Activated CD8-positive, alpha-beta T cell treated with anti-CD3 and anti-CD28 coated beads, Interleukin-2, amount 10 ng/mL, durations not matched to agents 7 days and 5 days (primary cell): ENCODE measurements at places on chromosomes 3 and 15. TPM values are rescaled to one million over a fixed set of nuclear protein-coding genes. Genes with fewer than 3 reads are reported as not detected.

SUSD5 gene
- not detected for total RNA-seq

NKIRAS1 gene
- 2.2 TPM for total RNA-seq

EXD1 gene
- not detected for total RNA-seq

ROPN1B gene
- not detected for total RNA-seq

P2RY1 gene
- 0.44 TPM for total RNA-seq

PRKAR2A gene
- total RNA-seq, result 40.2 TPM

LMLN gene
- total RNA-seq, result 6.0 TPM

DNA sequence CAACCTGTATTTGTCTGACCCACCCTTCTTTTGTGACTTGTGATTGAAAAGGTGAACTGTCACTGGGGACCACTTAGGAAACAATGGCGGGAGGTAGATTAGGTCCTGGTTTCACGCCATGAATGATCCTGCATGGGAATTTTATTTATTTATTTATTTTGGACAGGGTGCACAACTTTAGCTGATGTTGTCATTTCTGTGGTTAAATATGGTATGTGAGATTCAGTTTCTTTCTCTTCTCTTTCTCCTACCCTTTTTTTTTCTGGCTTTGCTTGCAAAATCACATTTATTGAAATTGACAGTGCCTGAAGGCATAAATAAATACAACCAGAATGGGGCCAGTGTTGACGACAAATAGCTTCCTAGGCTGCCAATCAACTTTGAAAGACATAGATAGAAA is 18.0 kb upstream of the HTR3E start:
- DNase-seq, result no peak

GRCh38 chr3:168250415-168250861 is 154.7 kb upstream of the GOLIM4 start:
- no peak for DNase-seq

GRCh38 chr3:4831580-4831950 is 147.7 kb upstream of the BHLHE40 start:
- DNase-seq, result peak; percentile 68

DNA sequence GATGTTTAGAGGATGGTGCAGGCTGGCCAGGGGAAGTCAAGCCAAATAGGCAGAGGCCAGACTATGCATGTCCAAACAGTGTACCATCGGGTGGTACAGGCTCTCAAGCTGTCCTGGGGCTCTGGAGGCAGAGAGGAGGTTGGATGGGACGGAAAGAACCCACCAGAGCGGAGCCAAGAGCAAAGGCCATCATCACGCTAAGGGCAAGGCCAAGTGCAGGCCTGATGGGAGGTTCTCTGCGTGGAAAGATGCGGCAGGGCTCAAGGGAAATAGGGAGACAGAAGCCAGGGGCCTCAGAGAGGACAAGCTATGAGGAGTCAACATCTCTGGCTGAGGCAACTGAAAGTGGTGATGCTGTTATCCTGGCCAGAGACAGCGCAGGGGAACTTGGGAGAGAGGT is 102.7 kb downstream of the ASB7 start:
- DNase-seq, result no peak

GRCh38 chr3:47299381-47300318 is 16.9 kb downstream of the KLHL18 start:
- DNase-seq, result no peak

DNA sequence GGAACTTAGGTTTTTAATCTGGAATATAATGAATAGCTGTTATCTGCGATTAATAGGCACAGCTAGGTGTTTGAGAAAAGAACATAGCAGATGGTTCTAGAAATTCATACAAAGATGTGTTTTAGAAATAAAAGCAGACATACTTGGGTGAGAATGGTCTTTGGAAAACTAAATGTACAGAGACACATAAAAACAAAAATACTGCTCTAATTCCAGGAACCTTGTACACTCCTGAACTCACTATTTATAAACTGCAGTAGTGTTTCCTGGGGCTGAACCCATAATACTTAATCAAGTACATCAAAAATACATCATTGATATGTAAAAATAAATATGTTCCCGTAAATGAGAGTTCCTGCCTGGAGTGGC is 105.5 kb downstream of the OXNAD1 start:
- DNase-seq, result no peak

DNA sequence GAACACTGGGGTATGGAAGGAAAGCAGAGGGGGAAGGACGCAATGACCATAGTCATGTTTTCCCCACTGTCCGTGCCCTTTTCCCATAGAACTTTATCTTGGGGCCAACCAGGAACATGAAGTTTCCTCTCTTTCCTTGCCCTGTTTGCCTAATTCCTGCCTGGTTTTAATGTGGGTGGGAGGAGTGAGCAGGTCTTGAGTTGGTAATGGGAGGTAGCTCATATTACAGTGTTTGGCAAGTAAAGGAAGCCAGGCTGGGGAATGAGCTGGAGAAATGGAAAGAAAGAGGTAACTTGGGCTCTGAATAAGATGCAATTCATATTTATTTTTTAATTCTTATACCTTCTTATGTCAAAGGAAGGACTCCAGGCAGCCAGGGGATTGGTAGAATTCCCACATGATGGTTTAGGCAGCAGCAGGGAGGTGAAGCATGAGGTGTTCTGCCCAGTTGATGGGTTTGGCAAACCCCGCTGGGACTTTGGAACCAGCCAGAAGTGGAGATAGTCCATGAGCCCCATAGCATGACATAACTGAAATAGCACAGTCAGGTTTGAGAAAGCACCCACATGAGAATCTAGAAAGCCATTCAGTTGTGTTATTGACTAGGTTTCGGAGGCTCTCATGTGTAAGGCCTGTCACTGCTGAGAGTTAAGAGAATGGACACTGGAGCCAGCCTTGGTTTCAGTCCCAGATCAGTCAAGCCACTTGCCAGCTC is 60.0 kb downstream of the CCK start:
- no peak for DNase-seq

DNA sequence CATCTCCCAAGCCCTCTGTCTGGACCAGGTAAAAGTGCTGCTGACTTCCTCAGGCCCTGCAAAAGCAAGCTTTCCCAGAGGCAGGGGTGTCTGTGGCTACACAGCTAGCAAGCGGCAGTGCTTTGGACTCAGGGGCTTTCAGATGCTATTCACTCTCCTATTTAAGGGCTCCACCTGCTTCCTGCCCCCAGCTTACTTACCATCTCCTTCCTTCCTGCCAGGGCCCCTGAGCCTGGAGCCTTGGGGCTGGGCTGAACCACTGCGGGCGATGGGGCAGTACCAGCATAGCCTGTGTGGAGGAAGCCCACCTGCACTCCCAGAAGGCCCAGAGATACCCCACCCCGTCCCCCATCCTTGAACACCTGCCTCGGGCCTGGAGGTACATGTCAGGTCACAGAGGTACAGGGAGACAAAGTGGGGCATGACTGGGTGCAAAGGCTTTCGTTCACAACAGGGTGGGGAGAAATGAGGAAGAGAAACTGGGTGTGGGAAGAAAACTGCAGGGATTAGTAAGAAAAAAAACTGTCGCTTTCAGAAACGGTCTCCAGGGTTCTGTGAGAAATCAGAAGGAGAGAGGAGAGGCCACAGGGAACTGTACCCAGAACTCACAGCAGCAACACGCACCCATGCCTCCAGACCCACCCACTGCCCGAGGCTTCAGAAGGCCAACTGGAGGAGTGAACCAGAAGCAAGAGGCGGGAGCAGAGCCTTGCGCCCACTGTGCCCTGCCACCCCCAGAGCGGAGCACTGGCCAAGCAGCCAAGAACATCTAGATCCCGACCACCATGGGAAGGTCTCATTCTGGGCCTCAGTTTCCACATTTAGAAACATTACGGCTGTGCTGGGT is 49.5 kb downstream of the CCDC12 start:
- DNase-seq, result peak; percentile 54

DNA sequence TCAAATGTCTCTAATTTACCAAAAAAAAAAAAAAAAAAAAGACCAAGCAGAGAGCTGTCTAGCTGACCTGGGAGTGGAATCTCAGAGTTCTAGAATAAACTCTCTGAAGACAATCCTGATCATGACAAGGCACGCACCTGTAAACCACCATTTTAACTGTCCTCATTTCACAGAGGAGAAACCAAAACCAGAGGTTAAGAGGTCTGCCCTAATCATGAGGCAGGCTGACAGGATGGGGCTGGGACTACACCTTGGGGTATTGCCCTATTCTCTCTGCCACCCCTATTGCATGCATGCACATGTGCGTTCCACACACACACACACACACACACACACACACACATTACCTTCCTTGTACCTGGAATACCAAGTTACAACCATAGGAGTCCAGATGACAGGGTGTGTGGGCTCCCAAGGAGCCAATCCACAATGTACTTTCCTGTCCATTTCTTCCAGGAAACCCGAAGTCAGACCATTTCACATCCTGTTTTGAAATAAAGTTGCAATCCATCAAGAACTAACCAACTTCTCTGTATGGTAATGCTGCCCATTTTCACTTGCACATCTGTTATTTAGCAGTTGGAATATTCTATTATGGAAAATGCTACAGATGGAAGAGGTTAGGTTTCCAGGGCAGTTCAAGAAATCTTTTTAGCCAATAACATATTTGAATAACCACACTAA is 34.6 kb downstream of the HSPBAP1 start:
- peak; percentile 32 for DNase-seq

- DNase-seq, result no peak
Measured at GRCh38 chr3:58536501-58537411, at the start of gene ACOX2. Gene ACOX2, minus strand, starts transcription at chr3:58537190. Its CDS starts 2,084 bp downstream, at chr3:58535106.

- DNase-seq, result no peak
Measured at GRCh38 chr15:59457103-59457502, 19.1 kb downstream of the FAM81A start.

DNA sequence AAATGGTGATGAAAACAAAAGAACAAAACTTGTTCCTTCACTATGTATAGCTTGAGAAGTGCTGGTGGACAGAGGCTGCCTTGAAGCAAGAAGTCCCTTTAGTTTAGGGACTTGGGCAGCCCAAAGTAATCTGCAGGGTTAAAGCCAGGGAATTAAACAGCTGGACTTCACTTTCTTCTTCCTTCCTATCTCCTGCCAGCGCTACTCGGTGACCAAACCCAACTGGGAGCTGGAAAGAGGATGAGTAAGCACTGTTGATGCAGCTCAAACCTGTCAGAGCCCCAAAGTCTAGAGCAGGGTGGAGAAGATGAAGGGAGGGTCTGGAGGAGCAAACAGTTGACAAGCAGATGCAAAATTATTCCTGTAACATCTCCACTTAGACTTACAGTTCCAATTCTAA is 73.1 kb upstream of the FBN1 start:
- DNase-seq, result no peak

DNA sequence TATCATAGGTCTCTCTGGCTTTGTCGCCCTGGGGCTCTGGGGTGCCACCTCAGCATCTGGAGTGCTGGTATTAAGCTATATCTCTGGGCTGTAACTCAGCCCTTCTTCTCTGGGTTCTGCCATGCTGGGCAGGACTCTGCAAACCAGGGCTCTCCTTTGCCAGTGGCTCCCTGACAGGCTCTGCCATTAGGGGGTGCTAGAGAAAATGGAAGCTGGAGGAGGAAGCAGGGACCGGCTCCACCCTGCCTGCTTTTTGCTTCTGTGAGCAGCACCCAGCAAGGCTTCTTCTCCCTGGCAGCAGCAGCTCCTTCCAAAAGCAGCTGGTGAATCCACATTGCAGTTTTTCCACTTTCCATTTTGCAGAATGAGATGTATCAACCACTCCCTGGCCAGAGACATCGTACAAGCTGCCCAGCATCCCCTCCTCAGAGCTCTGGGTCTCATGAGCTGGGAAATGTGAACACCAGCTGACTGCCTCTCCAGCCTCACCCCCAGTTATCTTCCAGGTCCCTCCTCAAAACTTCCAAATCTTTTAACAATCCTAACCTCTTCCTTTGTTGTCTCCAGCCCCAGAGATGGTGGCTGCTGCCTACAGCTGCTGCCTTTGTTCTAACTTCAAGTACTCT is 165.0 kb downstream of the ABHD5 start:
- DNase-seq, result peak; percentile 69

GRCh38 chr3:25872200-25872877 is 82.4 kb downstream of the OXSM start:
- DNase-seq, result no peak

DNA sequence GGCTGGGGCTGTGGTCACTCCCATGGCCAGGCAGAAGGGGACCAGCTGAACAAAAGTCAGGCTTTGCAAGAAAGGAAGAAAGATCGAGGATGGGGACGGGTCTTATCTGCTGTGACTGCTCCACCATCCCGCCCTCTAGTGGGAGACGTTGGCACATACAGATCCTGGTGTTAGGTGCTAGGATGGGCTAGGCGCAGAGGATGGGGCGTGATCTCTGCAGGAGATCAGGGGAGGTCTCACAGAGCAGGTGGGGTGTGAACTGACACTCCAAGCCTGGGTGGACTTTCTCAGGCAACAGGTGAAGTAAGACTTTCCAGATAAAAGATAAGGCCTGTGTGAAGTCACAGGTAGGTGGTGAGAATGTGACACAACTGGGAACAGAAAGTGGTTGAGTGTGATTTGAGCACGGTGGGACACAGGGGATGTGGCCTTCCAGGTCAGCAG is 141.9 kb upstream of the SMAD3 start:
- peak; percentile 60 for DNase-seq

- DNase-seq, result no peak
Measured at GRCh38 chr15:56249092-56249491, 5.4 kb upstream of the RFX7 start.

DNA sequence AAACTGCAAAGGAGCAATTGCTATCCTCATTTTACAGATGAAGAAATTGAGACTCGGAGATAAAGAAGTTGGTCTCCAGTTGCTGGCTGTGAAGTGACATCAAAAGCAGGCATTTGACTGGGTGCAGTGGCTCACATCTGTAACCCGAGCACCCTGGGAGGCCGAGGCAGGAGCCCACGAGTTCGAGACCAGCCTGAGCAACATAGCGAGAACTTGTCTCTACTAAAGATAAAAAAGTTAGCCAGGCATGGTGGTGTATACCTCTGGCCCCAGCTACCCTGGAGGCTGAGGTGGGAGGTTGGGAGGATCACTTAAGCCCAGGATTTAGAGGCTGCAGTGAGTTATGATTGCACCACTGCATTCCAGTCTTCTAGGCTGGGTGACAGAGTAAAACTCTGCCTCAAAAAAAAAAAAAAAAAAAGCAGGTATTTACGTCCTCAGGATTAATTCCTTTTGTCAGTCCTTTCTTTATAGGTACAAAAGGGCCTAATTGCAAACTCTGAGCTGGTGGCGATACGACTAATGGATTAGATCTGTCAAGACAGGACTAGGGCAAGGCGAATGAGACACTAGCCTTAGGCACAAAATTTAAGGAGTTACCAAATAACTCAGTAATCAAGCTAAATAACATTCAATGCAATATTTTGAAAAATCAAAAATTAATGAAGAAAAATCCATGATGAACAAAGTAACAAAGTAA is 5.9 kb upstream of the DNASE1L3 start:
- no peak for DNase-seq

DNA sequence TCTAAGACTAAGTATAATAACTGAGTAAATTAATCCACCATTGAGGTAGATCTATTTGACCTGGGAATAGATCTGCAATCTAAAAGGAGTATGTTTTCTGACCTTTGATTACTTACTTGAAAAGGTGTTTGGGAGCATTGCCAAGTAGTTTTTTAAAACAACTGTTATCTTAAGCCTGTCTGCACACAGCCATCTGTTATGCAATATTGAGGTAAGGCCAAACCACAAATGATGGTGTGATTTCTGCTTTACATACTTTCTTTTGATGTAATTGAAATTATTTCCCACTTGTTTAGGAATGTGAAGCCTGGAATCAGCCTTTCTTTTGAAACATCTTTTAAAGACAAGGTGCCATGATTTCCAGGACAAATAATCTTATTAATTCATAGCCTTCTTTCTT is 274.0 kb downstream of the BBX start:
- no peak for DNase-seq

- DNase-seq, result peak; percentile 75
Measured at GRCh38 chr15:70466895-70467529, 296.3 kb downstream of the UACA start.
